ENCODE measurements at places on chromosomes 7 and 10.

- no peak for DNase-seq
These were observed 7.4 kb downstream of the SLC29A3 start for GRCh38 chr10:71326464-71326881.

- DNase-seq, result no peak
These were observed 116.2 kb upstream of the GPR22 start for GRCh38 chr7:107353701-107354100.

GRCh38 chr10:91700788-91701444 is 68.0 kb upstream of the PPP1R3C start:
- DNase-seq, result no peak

DNA sequence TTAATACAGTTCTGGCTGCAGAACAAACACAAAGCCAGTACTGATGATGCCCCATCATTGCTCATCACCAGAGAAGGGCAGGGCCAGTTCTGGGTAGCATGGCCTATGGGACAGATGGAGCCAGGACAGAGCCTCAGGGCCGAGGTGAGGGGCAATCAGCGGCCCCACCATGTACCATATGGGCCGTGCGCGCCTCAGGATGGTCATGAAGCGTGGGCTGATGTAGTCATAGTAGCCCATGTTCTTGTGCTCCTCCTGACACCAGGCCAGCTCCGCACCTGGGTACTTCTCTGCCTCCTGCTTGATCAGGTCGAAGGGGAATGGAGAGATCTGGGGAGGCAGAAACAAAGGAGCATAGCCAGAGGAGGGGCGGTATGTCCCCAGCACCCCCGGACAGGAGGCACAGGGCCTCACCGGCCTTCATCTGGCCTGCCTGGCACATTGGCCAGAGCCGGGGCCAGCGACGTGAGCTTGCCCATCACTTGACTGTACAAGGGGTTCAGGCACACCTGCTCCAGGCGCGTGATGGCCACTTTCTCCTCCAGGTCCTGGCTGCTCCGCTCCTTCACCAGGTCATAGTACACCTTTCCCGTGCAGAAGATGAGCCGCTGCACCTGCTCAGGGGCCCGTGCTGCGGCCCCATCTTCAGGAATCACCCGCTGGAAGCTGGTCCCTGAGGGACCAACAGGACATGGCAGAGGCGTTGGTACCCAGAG is 26.1 kb downstream of the OGDHL start:
- no peak for DNase-seq

DNA sequence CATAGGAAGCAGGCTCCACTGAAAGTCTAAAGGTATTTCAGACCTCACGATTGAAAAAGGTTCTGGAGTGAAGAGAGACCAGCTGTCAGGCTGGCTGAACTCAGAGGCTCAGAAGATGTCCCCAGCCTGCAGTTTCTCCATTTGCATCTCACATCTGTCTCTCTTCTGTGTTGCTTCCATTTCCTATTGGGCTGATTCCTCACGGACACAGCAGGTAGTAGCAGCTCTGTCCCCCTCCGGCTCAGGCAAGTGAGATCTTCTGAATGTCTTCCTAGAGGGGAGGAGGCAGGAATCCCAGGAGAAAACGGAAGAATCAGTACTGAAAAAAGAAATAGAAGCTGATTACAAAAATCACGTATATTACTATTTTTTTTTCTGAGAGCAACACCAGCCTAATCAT is 274.1 kb upstream of the COBL start:
- no peak for DNase-seq

DNA sequence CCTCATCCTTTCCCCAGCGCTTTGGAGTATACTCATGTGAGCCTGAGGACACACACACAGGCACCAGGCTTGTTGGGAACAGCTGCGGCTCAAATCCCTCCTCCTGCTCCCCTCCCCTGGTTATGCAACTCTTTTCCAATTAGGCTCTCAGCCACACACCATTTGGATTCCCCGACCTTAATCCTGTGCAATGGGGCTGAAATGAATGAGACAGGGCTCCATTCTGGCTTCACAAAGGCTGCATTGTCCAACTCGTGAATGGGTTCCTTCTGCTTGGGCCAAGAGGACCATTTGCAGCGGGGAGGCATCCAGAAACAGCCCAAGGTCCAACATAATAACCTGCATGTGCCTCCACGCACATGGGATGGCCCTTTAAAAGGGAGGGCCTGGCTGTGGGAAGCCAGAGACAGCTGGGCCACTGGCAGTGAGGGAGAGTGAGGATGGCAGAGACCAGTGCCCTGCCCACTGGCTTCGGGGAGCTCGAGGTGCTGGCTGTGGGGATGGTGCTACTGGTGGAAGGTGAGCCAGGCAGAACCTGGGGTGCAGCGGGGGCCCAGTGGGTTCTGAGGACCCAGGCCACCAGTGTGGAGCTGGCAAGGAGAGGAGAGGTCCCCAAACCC is at the start of gene RGR:
Gene RGR, plus strand, starts transcription at position 403 of the 620 bp plus-strand sequence. Its CDS starts 38 bp downstream, at position 441.
- peak; percentile 60 for DNase-seq

- DNase-seq, result no peak
These were observed 58.8 kb downstream of the SORBS1 start for GRCh38 chr10:95502377-95502776.

GRCh38 chr7:8146106-8146787 is 115.7 kb downstream of the ICA1 start:
- DNase-seq, result no peak

Measured in left ventricle myocardium inferior (tissue), 1 donor.